ENCODE measurements at places on chromosomes 4 and X. TPM values are rescaled to one million over a fixed set of nuclear protein-coding genes. Genes with fewer than 3 reads are reported as not detected.

DNA sequence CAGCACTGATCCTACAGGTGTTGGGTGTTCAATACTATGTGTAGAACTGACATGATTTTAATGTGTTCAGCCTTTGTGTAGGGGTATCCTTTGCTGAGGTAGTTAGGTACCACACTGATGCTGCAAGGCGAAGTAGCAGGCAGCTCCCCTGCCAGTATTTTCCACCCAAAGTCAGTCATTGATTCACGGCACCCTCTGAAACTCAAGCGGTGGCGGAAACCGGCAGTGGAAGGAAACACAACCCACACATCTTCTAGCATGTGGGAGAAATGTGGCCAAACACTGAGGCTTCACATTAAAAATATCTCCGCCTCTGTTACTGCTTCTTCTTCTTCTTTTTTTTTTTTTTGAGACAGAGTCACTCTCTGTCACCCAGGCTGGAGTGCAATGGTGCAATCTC is 126.3 kb downstream of the AASDH start:
- peaks cover 5% of the 10 kb centered on the region for H3K36me3 ChIP-seq
- no peak overlapping the region for H3K27ac ChIP-seq
- H3K27me3 ChIP-seq = peaks cover 11% of the 10 kb centered on the region
- no peak overlapping the region for H3K4me3 ChIP-seq
- H3K4me1 ChIP-seq = peaks cover 11% of the 10 kb centered on the region

The RHOXF2B gene
- not detected for total RNA-seq

DNA sequence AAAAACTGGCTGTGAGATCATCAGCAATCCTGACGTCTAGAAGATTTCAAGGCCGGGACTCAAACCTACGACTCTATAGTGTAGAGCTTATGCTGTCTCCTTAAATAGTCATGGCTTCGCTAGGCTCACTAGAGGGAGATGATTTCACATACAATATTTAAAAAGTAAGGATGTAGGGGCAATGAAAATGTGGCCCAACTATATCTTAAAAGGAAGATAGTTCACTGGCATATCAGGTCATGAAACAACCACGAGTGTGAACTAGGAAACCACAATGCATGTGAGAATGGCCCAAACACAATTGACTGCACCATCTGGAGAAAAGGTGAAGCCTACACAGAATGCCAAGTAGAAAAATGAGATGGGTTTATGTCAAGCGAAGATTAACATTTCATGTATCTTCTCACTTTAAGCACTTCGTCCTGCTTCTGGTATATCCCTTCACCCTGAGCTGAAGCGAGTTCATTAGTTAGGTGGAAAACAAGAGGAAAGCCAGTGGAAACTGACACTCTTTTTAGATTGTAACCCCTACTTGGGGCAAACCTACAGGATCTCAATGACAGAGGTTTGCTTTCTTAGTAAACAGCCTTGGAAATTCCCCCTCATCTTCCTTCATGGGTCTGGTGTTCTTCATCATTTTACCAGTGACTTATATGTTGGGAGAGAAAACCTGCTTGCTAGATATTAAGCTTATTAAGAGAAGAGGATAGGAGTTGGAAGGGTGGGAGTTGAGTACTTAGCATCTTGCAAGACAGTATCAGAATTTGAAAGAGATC is 17.4 kb downstream of the FAM9C start:
- DNase-seq = no peak
- H3K36me3 ChIP-seq = peaks cover 11% of the 10 kb centered on the region
- H3K4me3 ChIP-seq = no peak overlapping the region

DNA sequence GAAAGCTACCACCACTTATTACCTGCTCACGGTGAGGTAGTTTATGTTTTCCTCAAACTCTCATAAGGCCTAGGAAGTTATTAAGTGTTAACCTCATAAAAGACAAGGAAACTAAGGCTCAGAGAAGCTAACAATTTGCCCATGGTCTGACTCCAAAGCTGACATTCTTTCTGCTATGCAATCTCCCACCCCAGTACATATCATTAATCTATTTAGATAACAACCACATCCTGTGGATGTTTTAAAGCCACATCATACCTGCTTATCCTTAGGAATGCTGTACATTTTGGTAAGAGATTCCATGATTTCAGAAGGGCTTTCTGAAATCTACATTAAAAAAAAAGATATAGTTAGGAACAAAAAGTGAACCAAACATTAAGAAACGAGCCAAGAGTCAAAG is 55.4 kb downstream of the HUWE1 start:
- H3K4me3 ChIP-seq = no peak overlapping the region
- DNase-seq = no peak
- H3K36me3 ChIP-seq = peaks cover 79% of the 10 kb centered on the region
- no peak overlapping the region for H3K27ac ChIP-seq

The STOX2 gene
- total RNA-seq = not detected

DNA sequence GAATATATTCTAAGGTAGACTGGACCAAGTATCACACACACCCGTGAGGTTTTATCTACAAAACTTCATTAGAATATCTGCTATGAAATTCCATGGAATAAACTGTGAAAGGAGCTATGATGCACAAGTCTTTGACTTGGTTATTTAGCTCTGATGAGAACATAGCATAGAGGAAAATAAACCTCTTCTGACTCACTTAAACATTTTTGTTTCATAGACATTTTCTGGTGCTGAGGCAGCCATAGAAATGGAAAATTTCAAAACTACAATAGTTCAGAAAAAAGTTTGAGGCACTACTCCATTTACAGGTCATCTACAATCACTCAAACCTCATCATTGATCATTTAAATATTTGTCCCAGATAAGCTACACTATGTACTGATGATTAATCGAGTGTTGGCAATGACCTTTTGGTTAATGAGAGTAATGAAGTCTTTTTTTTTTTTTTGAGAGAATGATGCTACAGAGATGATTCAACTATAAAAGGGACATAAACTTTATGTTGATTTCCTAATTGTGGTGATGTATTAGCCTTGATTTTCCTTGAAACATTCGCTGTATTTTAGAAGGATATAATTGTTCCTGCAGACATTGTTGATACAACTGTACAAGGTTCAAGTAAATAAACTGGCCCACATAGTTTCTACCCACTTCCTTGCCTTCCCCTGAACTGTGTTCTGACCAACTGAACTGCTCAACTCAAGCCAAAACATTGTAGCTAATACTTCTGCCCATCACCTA is 77.5 kb downstream of the AREG start:
- no peaks in the 10 kb centered on the region for H3K4me1 ChIP-seq
- no peak for DNase-seq
- H3K4me3 ChIP-seq = no peak overlapping the region
- H3K27ac ChIP-seq = no peak overlapping the region
- no peaks in the 10 kb centered on the region for H3K36me3 ChIP-seq
- peaks cover 1% of the 10 kb centered on the region for H3K27me3 ChIP-seq

GRCh38 chr4:167578906-167579305 is 344.6 kb upstream of the SPOCK3 start:
- DNase-seq = no peak
- H3K27me3 ChIP-seq = no peaks in the 10 kb centered on the region
- H3K4me1 ChIP-seq = no peaks in the 10 kb centered on the region
- H3K27ac ChIP-seq = no peak overlapping the region
- no peaks in the 10 kb centered on the region for H3K36me3 ChIP-seq

The TMSB15B gene
- total RNA-seq = 7.5 TPM

The MYOZ2 gene
- total RNA-seq = not detected

GRCh38 chrX:132393485-132393884 is 95.4 kb downstream of the MBNL3 start:
- H3K27me3 ChIP-seq = no peaks in the 10 kb centered on the region
- H3K27ac ChIP-seq = no peak overlapping the region
- H3K4me3 ChIP-seq = no peak overlapping the region
- H3K4me1 ChIP-seq = no peaks in the 10 kb centered on the region

DNA sequence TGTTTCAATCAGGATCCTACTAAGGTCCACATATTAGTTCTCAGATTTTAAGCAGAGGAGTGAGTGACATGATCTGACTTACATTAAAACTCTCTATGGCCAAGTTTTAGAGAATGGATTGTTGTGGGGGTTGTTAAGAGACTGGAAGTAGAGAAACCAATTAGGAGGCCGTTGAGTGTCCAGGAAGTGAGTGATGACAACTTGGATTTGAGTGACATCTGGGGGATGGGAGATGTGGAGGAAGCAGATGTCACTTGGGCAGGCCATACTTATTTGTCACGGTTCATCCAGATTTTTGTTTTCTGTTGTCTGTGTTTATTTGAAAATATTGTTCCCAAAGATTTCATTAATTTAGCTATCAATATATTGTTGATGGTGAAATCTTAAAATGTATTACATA is 28.3 kb downstream of the ADD1 start:
- no peak overlapping the region for H3K4me3 ChIP-seq
- DNase-seq = no peak
- H3K27me3 ChIP-seq = no peaks in the 10 kb centered on the region
- peaks cover 25% of the 10 kb centered on the region for H3K36me3 ChIP-seq

DNA sequence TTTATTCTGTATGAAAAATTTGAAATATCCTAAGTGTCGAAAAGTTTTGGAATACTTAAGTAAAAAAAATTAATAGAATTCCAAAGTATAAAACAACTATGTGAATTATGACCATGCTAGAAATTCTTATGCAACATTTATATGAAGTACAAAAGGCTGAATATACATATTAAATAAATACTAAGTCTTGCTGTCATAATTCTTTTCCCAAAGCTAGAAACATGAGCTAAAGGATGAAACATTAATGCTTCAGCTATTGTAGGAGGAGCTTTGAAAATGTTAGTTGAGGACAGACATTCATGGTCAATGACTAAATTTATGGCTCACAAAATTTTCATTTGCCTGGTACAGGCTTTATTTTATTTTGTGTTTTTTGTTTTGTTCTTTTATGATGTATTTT is 207.3 kb downstream of the GABRB1 start:
- no peaks in the 10 kb centered on the region for H3K36me3 ChIP-seq
- no peak overlapping the region for H3K27ac ChIP-seq
- H3K27me3 ChIP-seq = no peaks in the 10 kb centered on the region
- no peaks in the 10 kb centered on the region for H3K4me1 ChIP-seq
- H3K4me3 ChIP-seq = no peak overlapping the region
- DNase-seq = no peak

The VCX3B gene
- total RNA-seq = not detected

GRCh38 chrX:11474021-11474420 is 180.8 kb downstream of the AMELX start:
- H3K27ac ChIP-seq = no peak overlapping the region
- DNase-seq = no peak
- H3K4me3 ChIP-seq = no peak overlapping the region
- H3K36me3 ChIP-seq = no peaks in the 10 kb centered on the region
- no peaks in the 10 kb centered on the region for H3K4me1 ChIP-seq

DNA sequence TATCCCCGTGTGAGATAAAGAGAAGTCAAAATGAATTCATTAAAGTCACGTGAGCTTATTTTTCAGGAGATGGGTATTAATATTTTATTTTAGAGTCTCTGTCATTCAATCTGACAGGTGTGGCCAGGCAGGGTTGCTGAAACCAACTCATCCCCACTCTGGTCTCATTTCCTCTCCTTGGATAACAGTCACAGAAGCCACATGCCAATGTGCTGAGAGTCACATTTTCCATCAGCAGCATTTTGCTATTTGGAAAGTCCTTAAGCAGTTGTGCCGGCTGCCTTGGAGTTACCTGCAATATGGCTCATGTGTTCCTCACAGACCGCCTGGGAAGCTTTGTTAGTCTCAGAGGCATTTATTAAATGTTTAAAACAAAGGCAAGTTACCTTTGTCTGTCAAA is 302.3 kb downstream of the DCHS2 start:
- H3K27ac ChIP-seq = no peak overlapping the region
- H3K27me3 ChIP-seq = no peaks in the 10 kb centered on the region
- H3K4me1 ChIP-seq = no peaks in the 10 kb centered on the region
- no peak for DNase-seq

- H3K36me3 ChIP-seq = peaks cover 2% of the 10 kb centered on the region
- no peak overlapping the region for H3K4me3 ChIP-seq
- H3K4me1 ChIP-seq = peaks cover 24% of the 10 kb centered on the region
- no peak overlapping the region for H3K27ac ChIP-seq
- peaks cover 5% of the 10 kb centered on the region for H3K27me3 ChIP-seq
These were observed 2.7 kb downstream of the PDLIM5 start for GRCh38 chr4:94454405-94454804.

The ANAPC4 gene
- total RNA-seq = 41.0 TPM

DNA sequence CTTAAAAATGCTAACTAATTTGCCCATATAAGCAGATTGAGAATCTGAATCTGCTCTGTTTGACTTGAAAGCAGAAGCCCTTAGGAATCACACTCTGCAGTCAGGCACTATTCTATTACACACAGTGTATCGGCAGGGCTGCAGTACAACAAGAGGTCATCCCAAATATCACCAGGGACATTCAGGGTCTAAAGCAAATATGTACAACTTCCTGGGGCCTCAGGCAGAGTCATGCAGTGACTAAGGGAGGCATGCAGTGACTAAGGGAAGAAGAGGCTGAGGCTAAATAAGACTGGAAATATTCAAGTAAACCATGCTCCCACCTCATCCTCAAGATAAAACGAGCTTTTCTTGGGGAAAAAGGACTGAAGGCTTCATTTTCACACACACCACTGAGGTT is 20.9 kb downstream of the MAPK10 start:
- H3K4me3 ChIP-seq = no peak overlapping the region
- H3K27ac ChIP-seq = no peak overlapping the region

- no peak overlapping the region for H3K27ac ChIP-seq
- no peaks in the 10 kb centered on the region for H3K36me3 ChIP-seq
- H3K4me1 ChIP-seq = no peaks in the 10 kb centered on the region
- H3K27me3 ChIP-seq = no peaks in the 10 kb centered on the region
- H3K4me3 ChIP-seq = no peak overlapping the region
- no peak for DNase-seq
These were observed 83.0 kb upstream of the BEND4 start for GRCh38 chr4:42235304-42236021.

GRCh38 chr4:7068279-7068842 is 497 bp upstream of the GRPEL1 start:
- peaks cover 16% of the 10 kb centered on the region for H3K27me3 ChIP-seq
- DNase-seq = no peak
- H3K36me3 ChIP-seq = peaks cover 21% of the 10 kb centered on the region

The UGT2A3 gene
- not detected for total RNA-seq

The ARL9 gene
- 0.23 TPM for total RNA-seq

DNA sequence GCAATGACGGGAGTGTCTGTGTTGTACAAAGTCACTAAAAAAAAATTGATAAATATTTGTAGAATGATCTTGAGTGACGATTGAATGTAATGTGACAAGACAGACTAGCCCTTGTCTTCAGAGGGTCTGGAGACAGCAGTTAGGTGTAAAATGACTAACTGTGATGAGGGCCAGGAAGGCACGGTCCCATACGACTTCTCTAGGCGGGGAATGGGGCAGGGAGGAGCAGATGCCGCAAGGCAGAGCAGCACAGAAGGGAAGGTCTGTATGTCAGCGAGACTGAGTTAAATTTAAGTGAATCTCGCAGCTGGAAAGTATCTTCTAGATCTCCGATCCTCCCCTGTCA is 405 bp downstream of the CENPE start:
- peaks cover 5% of the 10 kb centered on the region for H3K27me3 ChIP-seq
- peak overlapping the region; percentile 72 for H3K27ac ChIP-seq
- peaks cover 27% of the 10 kb centered on the region for H3K4me1 ChIP-seq
- DNase-seq = no peak
- peak overlapping the region; percentile 92 for H3K4me3 ChIP-seq
- H3K36me3 ChIP-seq = peaks cover 41% of the 10 kb centered on the region

The CEP135 gene
- 18.0 TPM for total RNA-seq

- no peaks in the 10 kb centered on the region for H3K4me1 ChIP-seq
- H3K36me3 ChIP-seq = no peaks in the 10 kb centered on the region
- no peak for DNase-seq
- no peaks in the 10 kb centered on the region for H3K27me3 ChIP-seq
- H3K4me3 ChIP-seq = no peak overlapping the region
These were observed 239.0 kb upstream of the DIAPH2 start for GRCh38 chrX:96445531-96446065.

- no peaks in the 10 kb centered on the region for H3K36me3 ChIP-seq
- no peak overlapping the region for H3K27ac ChIP-seq
- H3K4me1 ChIP-seq = peaks cover 8% of the 10 kb centered on the region
- DNase-seq = no peak
- H3K4me3 ChIP-seq = no peak overlapping the region
- no peaks in the 10 kb centered on the region for H3K27me3 ChIP-seq
These were observed 9.6 kb upstream of the RUFY3 start for GRCh38 chr4:70712150-70712549.

The TMPRSS11D gene
- total RNA-seq = not detected

The COL4A5 gene
- total RNA-seq = not detected

Measured in activated CD4-positive, alpha-beta memory T cell treated with anti-CD3 and anti-CD28 coated beads, Interleukin-2, amount 10 ng/mL, durations not matched to agents 7 days and 5 days (primary cell).